ENCODE measurements at places on chromosomes 4 and X.

- no peak for DNase-seq
Measured at GRCh38 chr4:30837131-30837539, 117.0 kb downstream of the PCDH7 start.

- no peak for DNase-seq
Measured at GRCh38 chr4:4671774-4672349, 130.0 kb upstream of the STX18 start.

- DNase-seq = no peak
Measured at GRCh38 chr4:2948895-2949781, 14.1 kb downstream of the NOP14 start.

DNA sequence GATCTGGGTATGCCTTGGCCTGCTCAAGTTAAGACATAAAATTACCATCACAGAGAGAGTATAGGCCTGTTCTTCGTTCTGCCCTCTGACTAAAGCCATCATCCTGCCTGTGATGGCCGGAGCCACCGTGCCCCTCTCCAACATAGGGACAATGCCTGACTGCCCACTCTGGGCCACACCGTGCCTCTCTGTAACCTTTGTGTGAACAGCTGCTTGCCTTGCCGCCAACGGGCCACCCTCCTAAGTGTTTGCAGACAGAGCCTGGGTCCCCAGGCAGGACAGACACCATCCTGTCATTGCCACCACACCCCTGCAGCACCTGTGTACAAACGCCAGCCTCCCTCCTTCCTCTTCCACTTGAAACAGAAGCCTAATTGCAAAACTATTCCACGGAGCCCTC is 298.7 kb upstream of the TENM3 start:
- no peak for DNase-seq

DNA sequence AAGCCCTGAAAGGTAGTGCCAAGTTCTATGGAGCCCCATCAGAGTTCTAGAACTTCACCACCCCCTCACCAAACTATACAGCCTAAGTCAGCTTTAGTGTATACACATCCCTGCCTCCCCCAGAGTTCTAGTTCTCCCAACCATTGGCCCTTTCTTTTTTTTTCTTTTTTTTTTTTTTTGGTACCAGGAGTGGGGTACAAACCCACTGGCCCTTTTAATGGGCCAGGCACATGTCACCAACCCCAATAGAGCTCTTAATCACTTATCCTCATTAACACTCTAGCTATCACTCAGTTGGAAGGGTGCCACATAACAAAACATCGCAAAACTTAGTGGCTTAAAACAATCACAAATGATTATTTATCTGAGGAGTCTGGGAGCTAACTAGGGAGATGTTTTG is 588.6 kb downstream of the BCOR start:
- no peak for DNase-seq

GRCh38 chr4:6386091-6386490 is 86.3 kb downstream of the PPP2R2C start:
- no peak for DNase-seq

GRCh38 chr4:25310066-25310802 is 2.3 kb upstream of the ZCCHC4 start:
- no peak for DNase-seq

DNA sequence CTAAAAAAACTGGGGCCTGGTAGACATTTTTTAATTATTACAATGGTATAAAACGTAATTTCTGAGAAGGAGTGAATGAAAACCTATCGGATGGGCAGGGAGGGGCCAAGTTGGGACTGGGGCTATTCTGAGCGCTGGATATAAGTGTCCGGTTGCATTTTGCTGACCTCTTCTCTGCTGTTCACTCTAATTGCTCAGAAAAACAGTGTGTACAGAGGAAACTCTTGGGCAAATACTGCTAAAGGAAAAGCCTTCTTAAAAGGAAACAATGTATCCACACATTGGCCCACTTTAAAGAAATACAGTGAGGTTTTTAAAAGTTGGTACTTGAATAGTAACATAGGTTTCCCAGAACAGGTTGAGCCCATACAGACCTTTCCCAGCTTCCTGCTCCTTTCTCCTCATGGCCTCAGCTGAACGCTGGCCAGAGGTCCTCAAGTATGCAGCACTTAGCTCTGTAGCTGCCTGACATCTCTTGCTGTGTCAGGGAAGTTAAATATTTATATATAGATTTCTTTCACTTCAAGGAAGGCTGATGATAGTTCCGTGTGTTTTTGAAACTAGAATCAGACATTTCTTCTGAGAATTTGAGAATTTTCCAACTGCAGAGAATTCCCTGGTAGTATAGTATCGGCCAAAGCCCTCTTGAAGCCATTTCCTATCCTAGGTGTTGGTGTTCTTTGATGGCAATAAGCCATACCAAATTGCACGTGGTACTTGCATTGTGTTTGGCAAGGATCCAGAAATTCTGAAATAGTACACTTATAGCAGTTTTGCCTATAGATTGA is 97.1 kb upstream of the SLC4A4 start:
- no peak for DNase-seq

- no peak for DNase-seq
Measured at GRCh38 chrX:97402903-97403302, 519.2 kb downstream of the RPA4 start.

DNA sequence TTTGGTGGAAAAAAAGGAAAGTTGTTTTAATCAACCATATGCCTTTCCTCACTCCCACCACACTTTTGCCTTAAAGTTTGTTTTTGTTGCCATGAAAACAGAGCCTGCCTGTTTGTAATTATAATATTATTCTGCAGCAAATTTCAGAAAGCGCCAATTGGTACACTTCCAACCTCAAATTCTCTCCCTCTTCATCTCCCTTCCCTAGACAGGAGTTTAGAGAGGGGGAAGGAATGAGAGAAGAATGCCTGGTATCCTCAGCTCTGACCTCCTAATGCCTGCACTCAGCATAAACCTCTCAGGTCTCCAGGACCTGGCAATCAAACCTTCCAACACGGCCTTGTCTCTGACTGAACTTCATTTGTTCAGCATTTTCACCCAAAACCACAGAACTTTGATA is 138.4 kb upstream of the HCCS start:
- DNase-seq = no peak

DNA sequence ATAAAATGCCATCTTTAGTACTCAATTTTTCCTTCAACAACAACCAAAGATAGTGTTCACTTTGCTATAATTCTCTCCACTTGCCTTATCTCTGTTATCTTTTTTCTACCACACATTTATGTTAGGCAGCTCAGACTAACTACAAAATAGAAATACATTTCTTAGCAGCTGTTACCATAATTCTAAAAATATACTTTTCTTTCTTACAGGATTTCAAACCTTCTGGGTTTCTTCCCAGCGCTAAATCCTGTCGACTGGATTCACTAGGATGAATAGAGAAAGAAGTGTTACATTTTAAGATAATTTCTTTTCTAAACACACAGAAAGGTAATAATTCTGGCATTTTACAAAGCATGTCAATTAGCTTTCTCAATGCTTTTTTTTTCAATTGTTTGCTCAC is 105.5 kb upstream of the GK2 start:
- DNase-seq = no peak

DNA sequence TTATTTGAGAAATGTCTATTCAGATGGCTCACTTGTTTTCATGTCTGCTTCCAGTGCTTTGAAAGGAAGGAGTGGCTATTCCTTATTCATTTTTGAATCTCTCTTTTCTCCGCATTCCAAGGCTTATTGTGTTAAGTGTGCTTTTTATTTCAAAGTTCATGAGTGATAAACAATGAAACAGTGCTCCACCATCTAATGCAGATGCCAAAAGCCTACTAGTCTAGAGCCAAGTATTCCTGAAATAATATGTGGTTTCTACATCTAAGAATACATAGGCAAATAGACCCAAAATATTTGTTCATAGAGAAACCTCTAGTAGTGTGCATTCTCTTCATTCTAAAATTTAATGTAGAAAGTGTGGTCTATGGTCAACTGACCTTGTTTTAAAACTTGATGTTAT is 187.3 kb downstream of the GABRB1 start:
- DNase-seq = no peak

GRCh38 chrX:24927372-24927771 is 88.4 kb downstream of the ARX start:
- DNase-seq = no peak

DNA sequence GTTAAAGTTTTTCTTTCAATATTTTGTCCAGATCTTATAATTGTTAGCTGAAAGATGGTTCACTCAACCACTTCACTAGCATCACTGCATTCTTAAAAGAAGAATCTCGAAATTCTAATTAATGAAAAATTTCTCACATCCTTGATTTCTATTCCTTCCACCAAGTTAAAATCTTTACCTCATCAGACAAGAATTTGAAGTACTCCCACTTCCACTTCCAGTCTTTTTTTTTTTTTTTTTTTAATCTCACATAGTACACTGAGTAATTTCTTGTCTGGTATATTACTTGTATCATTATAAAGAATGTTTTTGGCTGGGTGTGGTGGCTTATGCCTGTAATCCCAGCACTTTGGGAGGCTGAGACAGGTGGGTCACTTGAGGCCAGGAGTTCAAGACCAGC is 73.2 kb downstream of the FBXW7 start:
- no peak for DNase-seq

DNA sequence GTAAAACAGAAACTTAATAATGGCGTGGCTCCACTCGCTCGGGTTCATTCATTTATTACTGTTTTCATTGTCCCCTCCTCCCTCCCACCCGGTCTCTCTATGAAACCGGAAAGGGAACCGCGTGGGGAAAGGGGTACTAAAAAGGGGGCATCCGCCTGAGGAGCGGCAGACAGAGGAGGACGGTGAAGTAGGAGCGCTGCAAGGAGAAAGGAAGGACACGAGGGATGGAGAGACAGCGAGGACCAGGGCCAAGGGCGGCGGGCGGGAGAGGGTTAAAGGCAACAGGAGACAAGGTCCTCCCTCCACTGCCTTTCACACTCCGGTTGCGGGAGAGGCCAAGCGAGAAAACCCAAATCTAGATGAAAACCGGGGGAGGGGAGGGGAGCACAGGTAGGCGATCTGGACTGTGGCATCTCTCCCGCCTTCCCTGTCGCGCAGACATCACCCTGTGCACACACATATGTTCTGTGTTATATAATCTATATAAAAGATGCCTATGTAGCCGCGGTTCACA is 829 bp downstream of the ELOVL6 start:
- peak; percentile 33 for DNase-seq

GRCh38 chrX:132118358-132118757 is 9.5 kb downstream of the FRMD7 start:
- no peak for DNase-seq

GRCh38 chrX:10106806-10107205 is 50.0 kb upstream of the CLCN4 start:
- DNase-seq = no peak

DNA sequence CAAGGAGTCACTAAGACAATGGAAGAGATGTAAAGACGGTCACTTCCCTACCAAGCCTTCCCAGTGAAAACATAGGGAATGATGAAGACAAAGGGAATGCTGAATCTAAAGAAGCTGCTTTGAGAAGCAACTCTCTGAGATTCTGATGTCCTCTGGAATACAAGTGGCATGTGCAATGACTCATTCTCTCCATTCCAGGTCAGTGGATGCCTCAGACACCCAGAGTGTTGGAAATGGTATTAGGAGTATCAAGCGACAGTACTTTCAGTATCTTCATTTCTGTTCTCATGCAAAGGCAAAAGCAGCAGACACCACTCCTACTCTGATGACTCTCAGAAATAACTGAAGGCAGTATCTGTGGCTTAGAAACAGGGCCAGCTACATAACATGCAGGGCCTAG is 102.6 kb downstream of the FSTL5 start:
- no peak for DNase-seq

GRCh38 chrX:81259020-81259713 is 57.3 kb downstream of the SH3BGRL start:
- no peak for DNase-seq

GRCh38 chr4:55553441-55554201 is 6.9 kb upstream of the CLOCK start:
- DNase-seq = no peak

DNA sequence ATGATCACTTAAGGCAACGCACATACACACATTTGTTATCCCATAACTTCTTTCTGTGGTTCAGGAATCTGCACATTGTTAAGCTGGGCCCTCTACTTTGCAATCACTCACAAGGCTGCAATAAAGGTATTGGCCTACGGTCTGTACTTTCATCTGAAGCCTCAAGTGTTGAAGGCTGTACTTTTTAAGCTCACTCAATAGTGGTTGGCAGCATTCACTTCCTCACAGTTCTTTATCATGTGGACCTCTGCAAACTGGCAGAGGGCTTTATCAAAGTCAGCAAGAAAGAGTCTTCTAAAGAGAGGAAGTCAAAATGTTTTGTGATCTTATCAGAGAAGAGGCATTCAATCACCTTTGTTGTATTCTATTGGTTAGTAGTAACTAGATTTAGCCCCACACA is 301.4 kb upstream of the EPHA5 start:
- no peak for DNase-seq

DNA sequence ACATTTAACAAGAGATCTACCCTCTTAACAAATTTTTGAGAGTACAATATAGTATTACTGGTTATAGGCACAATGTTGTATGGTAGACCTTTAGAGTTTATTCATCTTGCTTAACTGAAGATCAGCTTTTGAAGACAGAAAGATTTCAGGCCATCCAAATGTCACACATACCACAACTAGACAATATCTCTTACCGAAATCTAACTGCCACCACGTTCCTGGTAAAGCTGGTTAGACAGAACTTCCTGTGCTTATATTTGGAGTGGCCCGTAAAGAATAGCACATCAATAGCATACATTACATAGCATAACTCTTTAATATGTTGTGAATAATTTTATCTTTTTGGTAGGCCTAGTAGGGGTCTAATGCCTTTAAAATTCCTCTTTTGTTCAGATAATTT is 29.8 kb upstream of the ARHGEF6 start:
- no peak for DNase-seq

GRCh38 chrX:38805432-38806389 is 4.5 kb downstream of the MID1IP1 start:
- DNase-seq = peak; percentile 5

DNA sequence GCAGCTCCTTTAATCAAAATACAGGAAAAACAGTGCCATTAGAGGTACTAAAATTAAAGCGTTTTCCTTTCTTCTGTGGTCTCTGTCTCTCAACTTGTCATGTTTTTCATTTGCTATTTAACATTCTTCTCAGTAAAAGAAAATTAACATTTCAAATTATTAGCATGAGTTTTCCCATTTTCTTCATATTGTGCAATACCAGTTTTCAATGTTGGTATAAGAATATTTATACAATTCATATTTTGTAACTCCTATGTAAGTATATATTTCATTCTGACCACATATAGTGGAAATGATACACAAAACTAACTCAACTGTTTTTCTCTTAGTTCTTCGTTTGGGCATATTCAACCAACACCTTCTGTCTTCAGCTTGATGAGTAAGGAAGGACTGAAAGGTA is 308.3 kb downstream of the HS3ST1 start:
- DNase-seq = no peak

All from stimulated activated CD4-positive, alpha-beta T cell treated with anti-CD3 and anti-CD28 coated beads, Interleukin-1b, Interleukin-23, amount 100 ng/mL, for 24 hours (primary cell).